ENCODE measurements at places on chromosomes 3 and 15.

GRCh38 chr15:25065286-25065685 is 110.5 kb downstream of the SNRPN start:
- DNase-seq, result peak; percentile 55

DNA sequence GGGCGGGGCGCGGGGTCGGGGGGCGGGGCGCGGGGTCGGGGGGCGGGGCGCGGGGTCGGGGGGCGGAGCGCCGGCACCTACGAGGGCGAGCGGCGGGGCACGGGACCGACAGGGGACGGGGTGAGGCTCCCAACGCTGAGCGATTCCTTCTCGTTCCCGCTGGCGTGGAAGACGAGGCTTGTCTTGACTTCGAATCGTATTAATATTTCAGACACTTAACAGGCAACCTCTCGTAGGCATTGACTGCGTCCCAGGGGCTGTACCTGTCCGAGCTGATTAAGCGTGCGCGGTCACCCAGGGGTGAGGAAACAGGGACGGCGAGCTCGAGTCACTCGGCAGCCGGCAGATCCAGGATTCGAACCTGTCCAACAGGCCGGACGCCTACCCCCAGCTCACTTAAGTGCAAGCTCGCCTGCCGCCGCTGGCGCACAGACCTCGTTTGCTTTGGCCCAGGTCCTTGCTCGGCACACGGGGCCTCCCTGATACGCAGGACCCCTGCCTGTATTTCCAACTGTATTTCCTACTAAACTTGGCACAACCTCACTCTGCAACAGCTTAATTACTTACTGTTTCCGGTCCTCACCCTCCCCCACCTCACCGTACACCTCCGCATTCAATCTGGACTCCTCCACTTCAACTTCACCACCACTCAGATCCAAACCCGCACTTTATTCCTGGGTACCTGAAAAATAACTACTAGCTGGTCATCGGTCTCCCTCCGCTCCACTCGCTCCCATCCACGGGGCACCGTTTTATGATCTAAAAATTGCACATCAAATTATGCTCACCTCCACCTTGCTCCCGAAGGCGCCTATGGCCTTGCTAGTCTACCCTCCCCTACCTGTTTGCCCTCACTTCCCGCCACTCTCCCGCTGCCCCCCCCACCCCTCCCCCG is 722 bp upstream of the ZXDC start:
- peak; percentile 91 for DNase-seq

DNA sequence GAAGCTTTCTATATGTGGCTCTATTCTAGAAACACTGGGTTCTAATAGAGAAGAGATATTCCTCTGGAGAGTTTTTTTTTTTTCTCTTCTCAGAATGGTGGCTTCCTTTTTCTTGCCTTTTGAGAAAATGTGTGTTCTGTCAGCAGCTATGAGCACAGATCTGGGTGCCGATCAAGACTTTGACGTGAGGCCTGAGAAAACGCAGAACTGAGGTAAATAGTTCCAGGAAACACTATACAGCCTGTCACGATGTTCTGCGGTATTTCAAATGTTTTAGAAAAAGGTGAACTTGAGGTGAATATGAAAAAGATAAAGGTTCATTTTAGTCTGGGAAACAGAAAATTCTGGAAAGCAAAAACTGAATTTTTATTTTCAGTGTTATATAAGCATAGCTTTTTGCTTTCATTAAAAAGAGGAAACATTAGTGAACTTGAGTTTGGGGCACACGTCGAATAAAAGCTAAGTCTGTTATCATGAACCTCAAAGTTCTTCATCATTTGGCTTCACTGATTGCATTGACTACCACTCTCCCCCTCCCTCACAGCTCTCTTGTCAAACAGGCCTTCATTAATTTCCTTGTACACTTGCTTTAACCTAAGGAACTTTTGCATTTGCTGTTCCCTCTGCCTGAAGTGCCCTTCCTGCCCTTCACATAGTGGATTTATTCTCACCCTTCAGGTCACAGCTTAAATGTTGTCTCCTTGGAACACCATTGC is 265.1 kb downstream of the NFKBIZ start:
- no peak for DNase-seq

- DNase-seq, result no peak
Measured at GRCh38 chr3:149020839-149021252, 29.5 kb downstream of the GYG1 start.

GRCh38 chr3:30774062-30774461 is 120.4 kb downstream of the GADL1 start:
- DNase-seq, result no peak

DNA sequence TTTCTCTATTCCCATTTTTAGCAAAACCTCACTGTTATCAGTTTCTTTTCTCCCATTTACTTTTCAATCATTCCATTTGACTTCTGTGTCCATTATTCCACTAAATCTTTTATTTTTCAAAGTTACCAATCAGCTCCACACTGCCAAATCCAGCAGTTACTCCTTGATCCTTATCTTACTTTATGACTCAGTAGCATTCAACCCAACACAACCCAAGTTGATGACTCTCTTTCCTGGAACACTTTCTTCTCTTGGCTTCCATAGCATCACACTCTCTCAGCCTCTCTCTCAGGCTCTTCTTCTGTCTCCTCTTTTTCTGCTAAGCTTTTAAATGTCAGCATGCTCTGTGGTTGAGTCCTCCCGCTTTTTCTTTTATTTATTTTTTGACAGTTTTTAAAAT is 36.3 kb downstream of the RASGRP1 start:
- no peak for DNase-seq

GRCh38 chr3:55702822-55703221 is 215.7 kb upstream of the WNT5A start:
- DNase-seq, result no peak

- DNase-seq, result no peak
Measured at GRCh38 chr3:9080163-9080562, 116.9 kb upstream of the RAD18 start.

DNA sequence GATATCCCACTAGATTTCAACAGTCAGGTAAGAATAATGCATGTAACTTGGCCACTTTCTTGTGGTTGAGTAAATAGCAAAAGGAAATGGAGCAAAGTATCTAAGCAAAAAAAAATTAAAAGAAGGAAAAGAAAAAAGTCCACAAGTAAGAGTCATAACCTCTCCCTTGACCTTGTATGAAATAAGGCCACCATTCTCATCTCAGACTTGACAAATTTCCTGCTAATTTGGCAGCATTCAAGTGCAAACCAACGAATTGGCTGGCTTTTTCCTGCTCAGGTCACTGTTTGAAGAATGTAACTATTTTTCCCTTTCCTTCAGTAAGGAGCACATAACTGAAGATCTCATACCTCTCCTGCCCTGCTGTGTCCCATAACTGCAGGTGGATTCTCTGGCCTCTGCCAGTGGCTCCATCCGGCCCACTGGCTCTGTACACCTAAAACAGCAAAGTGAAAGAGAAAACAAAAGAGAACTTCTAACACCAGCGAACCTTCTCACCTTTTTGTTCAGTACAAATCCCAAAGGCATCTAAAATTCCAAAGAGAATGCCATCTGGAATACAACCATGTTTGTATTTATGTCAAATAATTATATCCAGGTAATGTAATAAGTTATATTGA is 33.4 kb upstream of the RSL24D1 start:
- DNase-seq, result no peak

GRCh38 chr3:166304584-166304983 is 467.4 kb upstream of the BCHE start:
- DNase-seq, result no peak

DNA sequence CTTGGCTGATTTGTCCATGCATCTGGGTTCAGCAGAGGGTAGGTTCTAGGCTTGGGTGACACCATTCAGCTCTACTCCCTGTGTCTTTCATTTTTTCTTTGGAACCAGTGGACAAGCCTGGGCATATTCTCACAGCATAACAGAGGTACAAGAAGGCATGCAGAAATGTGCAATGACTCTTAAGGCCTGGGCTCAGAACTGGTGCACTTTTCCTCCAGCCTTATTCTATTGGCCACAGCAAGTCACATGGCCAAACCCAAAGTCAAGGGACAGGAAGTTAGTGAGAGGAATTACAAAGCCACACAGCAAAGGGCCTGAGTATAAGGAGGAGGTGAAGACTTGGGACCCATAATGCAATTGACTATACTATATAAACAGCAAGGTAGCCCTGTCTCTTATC is 200.9 kb upstream of the CTDSPL start:
- DNase-seq, result no peak

- no peak for DNase-seq
Measured at GRCh38 chr15:83378921-83379578, 68.1 kb upstream of the SH3GL3 start.

DNA sequence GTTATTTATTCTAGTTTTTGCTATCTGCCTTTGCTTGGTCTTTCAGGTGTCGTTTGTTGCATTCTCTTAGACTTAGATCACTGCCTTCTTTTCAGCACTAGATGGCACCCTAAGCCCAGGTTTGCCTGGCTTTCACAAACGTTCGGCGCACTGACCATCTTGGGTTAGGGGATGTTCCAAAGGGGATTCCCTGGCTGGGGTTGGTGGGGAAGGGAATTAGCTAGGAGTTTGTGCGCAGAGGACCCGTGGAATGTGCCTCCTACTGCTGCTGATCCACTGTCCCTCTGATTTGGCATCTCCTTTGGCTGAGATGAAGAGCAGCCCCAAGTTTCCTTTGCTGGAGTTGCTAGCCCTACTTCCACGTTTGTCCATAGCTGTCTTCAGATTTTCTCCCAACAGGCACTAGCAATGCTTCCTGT is 33.9 kb downstream of the PFN2 start:
- DNase-seq, result no peak

DNA sequence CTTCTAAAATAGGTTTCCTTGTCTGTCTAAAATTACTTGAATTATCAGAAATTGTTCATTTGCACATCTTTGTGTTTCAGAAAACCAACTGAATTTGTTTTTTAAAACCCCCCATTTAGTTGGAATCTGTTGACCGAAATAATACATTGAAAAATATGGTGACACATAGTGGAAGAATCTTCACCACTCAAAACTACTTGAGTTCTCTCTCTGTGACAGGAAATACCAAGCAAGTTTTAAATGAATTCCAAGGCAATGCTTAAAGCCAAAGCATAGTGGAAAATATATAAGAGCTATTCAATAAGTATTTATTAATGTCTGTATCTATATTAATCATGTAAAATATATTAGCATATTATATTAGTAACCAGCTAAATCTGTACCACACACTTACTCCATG is 224.9 kb upstream of the COL8A1 start:
- no peak for DNase-seq

DNA sequence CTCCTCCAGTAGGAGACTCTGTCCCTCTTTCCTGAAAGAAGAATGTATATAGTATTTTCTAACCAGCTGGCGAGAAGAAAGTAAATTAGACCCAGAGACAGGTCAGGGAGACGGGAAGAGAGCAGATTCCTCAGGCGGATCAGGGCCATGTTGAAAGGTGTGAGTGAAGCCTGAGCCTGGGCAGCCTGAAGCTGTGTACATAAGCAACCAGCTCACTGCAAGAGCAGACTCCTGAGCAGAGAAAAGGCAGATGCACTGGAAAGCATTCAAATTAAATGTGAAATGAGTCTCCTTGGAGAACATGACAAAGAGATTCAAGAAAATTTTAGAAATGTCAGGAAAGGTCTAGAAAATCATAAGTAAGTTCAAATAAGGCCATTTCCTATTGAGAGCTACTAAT is 165.8 kb downstream of the GOLIM4 start:
- no peak for DNase-seq

- DNase-seq, result peak; percentile 83
Measured at GRCh38 chr3:16148783-16149182, 25.7 kb upstream of the GALNT15 start.

GRCh38 chr3:104206925-104207324 is 1159.8 kb upstream of the ALCAM start:
- no peak for DNase-seq

DNA sequence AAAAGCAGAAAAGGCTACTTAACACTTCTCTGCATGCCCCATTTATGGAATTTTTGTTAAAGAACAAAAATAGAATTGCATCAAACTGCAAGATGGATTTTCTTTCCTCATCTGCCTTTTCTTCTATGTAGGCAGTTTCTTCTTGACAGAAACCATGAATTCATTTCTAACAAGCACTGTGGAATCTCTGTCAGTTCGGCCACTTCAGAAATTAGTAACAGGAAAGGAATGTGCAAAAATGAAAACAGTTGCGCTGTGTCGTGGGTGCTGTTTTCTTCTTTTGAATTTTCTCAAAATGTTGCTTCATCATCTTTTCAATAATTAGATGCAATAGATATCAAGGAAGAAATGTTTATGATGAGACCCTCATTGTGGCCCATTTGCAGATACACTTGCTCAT is 151.6 kb downstream of the FOXB1 start:
- no peak for DNase-seq

- DNase-seq, result no peak
Measured at GRCh38 chr3:59107856-59108815, 58.3 kb upstream of the CFAP20DC start.

DNA sequence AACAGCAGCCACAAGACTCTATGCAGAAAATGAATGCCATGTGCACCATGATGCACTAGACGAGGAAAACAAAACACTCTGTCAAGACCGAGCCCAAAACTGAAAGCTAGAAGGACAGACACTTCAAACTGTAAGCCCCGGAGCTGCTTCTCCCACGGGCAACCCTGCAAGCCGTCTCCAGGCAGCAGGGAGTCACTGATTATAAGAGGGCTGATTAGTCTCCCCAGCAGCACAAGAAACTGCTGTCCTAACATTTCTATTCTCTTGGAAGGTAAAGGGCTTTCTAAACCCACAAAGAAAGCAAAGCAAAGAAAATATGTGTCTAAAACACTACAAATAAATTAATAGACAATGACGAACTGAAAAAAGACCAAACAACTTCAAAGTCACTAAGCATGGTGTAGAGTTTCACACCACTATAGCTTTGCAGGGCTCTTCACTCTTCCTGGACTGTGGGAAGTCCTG is 15.5 kb downstream of the TBC1D2B start:
- no peak for DNase-seq

DNA sequence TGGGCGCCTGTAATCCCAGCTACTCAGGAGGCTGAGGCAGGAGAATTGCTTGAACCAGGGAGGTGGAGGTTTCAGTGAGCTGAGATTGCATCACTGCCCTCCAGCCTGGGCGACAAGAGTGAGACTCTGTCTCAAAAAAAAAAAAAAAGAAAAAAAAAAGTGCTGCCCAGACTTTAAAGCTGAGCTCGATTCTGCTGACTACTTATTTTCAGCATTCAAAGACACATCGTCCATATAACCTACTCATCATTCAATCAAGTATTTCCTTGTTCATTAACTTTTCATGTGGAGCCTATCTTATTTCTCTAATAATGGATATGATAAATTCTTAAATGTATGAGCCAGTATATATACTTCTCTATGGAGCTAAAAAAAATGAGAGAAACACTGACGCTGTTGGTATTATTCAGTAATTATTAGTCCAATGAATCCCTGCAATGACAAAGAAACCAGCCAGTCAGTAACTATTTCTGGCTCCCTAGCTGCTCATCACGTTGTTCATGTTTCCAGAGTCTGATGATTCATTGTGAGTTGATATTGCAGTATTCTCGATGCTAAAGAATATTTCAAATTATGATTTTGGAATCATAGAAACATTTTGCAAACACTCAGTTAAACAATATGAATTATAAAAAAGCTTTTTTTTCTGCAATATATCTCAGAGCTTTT is 111.9 kb downstream of the RAP2B start:
- no peak for DNase-seq

GRCh38 chr3:16790432-16791400 is 94.0 kb upstream of the PLCL2 start:
- DNase-seq, result no peak

GRCh38 chr15:60093273-60094067 is 89.4 kb downstream of the FOXB1 start:
- DNase-seq, result no peak

GRCh38 chr3:189232790-189233189 is 61.0 kb downstream of the TPRG1 start:
- no peak for DNase-seq
